Endothelial cell (in vitro differentiated cells): ENCODE measurements at places on chromosomes 5 and 9.

GRCh38 chr5:76469656-76470290, 66.7 kb downstream of the IQGAP2 start:
- no peak for DNase-seq

DNA sequence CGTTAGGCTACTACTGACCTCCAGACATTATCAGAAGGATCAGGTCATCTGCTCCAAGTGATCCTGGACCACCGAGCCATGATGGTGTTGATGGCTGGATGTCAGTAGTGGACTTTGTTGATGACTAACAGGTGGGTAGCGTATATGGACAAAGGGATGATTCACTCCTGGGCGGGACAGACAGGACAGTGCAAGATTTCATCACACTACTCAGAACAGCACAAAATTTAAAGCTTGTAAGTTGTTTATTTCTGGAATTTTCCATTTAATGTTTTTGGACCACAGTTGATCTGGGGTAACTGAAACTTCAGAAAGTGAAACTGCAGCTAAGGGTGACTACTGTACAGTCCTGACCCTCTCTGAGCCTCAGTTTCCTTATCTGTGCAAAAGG, 12.7 kb downstream of the PDGFRB start:
- no peak for DNase-seq

GRCh38 chr5:160105686-160106360, 13.4 kb downstream of the PWWP2A start:
- no peak for DNase-seq

DNA sequence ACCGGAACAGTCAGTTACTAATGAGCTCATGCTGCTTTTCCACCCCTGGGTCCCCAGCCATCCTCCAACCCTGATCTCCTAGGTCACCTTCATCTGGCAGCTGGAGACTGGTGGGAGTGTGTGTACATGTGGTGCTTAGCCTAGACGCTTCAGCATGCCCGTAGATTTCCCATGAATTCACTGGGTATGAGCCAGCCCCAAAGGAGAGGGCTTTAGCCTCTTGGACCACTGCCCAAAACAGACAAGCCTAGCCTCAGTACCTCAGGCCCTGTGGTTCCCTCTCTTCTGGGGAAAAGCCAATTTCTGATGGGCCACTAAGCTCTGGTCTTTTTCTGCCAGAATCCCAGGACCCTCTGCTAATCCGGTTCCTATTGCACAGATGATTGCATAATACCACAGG, 48.0 kb upstream of the ASTN2 start:
- DNase-seq = no peak

- DNase-seq = no peak
Measured at GRCh38 chr5:132473019-132473531, 17.5 kb downstream of the IRF1 start.

DNA sequence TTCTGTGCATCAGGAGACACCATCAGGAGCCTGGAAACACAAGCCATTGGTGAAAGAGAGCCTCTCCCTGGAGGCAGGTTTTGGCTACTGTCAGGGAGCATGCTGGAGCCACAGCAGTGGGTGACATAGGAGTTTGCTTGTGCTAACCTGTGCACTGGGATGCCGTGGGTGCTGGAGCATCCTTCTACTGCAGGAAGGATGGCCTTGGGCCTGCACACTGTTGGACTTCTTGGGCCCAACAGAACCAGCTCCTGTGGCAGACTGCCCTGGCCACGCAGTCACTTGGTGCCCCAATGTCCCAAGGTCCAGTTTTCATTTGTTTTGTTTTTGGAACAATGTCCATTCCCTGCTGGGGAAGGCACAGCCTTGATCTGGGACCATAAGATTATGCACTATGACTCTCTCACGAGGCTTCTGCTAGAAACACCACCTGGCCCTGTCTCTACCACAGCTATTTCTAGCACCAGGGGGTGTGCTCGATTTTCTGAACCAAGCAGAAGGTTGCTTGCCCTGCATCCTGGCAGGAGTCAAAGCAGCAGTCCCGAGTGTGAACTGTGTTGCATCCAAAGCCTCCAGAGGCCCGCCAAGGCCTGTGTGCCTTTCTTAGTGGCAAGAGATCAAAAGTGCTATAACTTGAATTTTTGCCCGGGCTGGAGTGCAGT, 5.5 kb upstream of the LTC4S start:
- no peak for DNase-seq

- DNase-seq = no peak
Measured at GRCh38 chr9:87256973-87257372, 240.7 kb upstream of the DAPK1 start.

- DNase-seq = no peak
Measured at GRCh38 chr5:20248118-20248517, 260.1 kb upstream of the CDH18 start.

GRCh38 chr5:55816342-55816741, 34.8 kb upstream of the IL31RA start:
- no peak for DNase-seq

- no peak for DNase-seq
Measured at GRCh38 chr9:24118190-24118589, 292.1 kb upstream of the ELAVL2 start.

DNA sequence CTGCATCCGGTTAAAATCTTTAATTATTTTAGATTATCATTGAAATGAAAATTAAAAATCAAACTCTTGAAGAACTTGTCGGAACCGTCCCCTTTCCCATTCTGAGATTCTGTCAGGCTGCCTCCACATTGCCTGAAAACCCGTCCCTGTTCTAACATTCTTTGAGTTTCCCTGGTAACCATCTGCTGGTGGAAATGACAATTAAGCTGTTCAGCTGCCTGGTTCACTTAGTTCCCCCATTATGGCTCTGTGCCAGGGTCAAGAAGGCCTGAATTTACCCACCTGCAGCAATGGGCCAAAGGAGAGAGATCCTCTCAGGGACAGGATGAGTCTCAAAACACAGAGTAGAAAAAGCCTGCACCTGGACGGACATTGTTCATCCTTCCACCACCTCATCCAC, 11.8 kb upstream of the TCOF1 start:
- no peak for DNase-seq

DNA sequence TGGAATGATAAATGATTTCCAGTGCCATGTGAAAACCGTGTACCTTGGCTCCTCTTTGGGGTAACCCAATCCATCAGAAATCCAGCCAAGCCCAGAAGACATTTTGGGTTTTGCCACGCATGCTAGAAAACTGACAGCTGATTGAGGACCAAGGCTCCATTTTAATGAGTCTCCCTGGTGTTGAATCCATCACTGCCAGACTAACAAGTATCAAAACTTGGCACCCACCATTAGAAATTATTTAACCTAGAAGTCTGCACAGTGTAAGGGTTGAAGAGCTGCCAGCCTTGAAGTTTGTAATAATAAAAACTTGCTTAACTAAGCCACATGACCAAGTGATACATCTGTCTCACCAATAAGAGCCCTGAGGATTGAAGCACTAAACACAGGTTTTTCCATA, 369.9 kb downstream of the DNAH5 start:
- no peak for DNase-seq

GRCh38 chr5:80177236-80177635, 78.6 kb downstream of the SERINC5 start:
- no peak for DNase-seq

- DNase-seq = no peak
Measured at GRCh38 chr5:150411245-150411979, 1.3 kb downstream of the CD74 start.

- DNase-seq = no peak
Measured at GRCh38 chr5:171168171-171168570, 140.9 kb upstream of the TLX3 start.

DNA sequence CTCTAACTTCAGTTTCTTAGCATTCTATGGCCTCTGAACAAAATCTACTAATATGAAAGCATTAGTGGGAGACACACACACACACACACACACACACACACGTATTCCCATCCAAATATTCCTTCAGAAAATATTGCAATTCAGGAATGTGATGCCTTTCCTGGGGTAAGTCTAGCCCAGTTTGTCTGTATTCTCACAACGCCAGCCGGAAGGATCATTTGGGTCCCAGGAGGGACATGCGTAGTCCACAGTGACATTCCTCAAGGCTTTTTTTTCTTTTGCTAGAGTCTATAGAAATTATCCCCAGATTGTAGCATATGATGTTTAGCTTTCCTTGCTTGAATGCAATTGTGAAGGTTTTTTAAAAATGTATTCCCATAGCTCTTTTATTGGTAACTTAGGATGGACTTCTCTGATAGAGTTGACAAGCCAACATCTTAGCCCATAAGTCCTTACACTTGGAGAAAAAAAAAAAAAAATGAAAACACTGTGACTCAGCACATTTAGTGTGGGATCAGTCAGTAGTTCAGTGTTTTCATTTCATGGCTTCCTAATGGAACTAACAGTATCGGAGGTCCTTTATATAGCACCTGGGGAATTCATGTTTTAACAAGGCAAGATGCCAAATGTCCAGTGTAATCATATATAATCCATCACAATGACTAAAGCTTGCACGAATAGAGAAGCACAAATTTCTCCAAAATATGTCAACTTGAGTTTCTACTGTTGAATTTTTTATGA, 316.5 kb downstream of the DIRAS2 start:
- DNase-seq = no peak

- DNase-seq = no peak
Measured at GRCh38 chr9:16126042-16126441, 573.2 kb downstream of the CCDC171 start.

GRCh38 chr9:76431601-76432000, 27.4 kb upstream of the GCNT1 start:
- DNase-seq = no peak

DNA sequence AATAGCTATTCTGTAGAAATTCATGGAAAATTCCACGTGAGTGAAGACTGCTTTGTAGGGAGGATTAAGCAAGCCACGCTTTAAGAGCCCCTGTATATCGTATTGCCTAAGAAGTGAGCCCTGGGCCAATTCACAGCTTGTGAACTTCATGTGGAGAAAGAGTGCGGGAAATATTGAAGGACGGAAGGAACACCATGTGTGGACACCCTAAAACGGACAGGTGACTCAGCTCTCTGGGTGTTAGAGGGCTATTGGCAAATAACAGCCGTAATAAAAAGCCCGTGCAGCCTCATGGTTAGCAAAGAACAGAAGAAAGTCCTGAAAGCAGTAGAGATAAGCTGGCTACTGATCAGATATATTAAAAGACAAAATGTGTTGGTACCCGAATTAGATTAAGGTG, 26.4 kb downstream of the ZNF366 start:
- no peak for DNase-seq

DNA sequence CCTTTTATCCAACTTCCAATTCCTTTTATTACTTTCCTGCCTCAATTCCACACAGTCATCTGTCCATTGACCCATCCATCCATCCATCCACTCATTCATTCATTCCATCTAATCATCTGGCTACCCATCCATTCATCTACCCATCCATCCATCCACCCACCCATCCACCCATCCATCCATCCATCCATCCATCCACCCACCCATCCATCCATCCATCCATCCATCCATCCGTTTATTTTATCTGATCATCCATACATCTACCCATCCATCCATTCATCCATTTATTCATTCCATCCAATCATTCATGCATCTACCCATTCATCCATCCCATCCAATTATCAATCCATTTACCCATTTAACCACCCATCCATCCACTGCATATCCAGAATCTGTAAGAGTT, 11.6 kb downstream of the PAEP start:
- DNase-seq = no peak

DNA sequence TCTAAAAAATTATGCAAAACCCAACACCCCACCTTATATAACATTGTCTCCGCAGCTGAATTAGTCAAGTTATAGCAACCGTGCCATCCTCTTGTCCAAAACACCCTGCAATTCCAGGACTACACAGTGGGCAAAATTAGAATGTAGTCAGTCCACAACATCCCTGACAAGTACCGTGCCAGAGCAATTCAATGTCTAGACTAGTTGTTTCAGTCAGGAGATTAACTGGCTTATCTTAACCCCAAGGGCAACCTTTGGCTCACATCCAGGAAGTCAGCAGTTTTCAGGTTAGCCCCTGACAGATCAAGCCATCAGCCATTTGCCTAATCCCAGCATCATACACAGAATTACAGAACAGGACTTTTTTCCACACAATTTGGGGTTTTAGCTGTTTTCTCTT, 240.8 kb upstream of the TMEM161B start:
- DNase-seq = no peak

GRCh38 chr9:33813712-33814641, 3.0 kb upstream of the UBE2R2 start:
- no peak for DNase-seq

- no peak for DNase-seq
Measured at GRCh38 chr5:67992923-67993322, 222.6 kb upstream of the PIK3R1 start.

DNA sequence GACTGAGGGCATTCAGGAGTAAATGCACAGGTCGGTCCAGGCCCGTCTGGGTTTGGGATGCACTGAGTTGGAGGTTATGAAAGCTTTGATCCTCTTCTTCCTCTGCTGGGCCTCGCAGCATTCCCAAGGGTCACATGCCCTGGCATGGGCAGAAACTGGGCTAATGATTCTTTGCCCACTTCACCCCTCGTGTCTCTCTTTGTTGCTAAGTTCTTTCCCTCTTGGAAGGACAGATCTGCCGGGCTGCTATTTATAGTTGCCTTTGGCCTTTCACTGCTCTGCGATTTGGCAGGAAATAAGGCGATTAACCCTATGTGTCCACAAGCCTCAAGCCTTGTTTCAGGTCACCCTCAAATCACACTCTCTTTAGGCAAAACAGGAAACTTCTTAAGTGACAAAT, 66.9 kb downstream of the ENTREP1 start:
- DNase-seq = no peak

GRCh38 chr5:120297616-120298015, 166.5 kb upstream of the PRR16 start:
- DNase-seq = no peak

DNA sequence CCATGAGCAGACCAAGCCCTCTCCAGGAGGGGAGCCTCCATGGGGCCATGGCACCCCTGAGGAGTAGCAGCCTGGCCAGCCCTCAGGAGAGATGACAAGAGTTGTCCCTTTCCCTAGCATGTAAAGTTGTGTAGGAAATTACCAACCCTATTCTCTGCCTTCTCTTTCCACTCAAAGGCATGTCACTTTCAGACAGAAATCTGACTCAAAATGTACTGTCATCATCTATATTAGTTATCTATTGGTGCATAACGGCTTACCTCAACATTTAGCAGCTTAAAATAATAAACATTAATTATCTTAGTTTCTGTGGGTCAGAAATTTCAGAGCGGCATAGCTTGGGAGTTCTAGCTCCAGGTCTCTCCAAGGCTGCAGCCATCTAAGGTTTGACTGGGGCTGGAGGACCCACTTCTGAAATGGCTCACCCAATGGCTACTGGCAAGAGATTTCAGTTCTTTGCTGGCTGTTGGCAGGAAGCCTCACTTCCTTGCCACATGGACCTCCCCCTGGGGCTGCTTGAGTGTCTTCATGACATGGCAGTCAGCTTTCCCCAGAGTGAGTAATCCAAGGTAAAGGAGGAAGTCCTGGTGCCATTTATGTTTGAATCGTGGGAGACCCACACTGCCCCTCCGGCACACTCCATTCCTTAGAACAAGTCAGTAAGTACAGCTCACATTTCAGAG, 632.3 kb downstream of the CCDC171 start:
- no peak for DNase-seq

GRCh38 chr5:92002721-92003274, 619.7 kb upstream of the ARRDC3 start:
- no peak for DNase-seq
